ENCODE measurements at places on chromosomes 11 and 22. TPM values are rescaled to one million over a fixed set of nuclear protein-coding genes. Genes with fewer than 3 reads are reported as not detected.

GRCh38 chr11:95074792-95075563 is 8.3 kb downstream of the SRSF8 start:
- DNase-seq, result peak; percentile 72

DNA sequence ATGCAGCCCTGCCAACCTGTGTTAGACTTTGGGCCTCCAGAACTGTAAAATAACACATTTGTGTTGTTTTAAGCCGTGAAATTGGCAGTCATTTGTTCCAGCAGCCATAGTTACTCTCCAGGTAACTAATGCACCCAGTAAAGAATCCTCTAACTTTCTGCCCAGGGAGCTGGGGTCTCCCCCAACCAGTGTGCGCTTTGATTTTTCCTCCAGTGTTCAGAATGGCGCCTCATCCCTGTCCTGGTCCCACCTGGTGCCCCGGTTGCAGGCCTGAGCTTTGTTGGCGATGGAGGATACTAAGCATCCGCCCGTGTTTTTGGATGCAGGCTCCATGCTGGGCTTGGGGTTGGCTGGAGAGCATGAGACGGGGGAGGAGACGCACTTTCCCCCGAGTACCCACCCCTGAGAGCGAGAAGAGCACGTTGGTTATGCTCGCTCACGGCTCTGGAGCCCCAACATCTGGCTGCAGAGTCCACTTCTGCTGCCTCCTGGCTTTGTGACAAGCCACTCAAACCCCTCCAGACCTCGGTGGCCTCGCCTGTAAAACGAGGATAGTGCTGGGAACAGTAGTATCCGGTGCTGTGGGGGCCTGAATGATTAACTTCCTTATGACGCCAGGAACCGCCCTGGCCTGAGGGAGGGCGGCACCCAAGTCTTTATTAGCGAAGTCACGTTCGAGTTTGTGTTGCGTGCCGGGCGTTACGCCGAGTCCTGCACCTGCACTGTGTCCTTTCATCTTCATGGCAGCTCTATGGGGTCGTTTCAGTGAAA is 25.8 kb downstream of the MRGPRD start:
- DNase-seq, result peak; percentile 69

- no peak for DNase-seq
Measured at GRCh38 chr22:38187413-38188212, 6.0 kb upstream of the PLA2G6 start.

DNA sequence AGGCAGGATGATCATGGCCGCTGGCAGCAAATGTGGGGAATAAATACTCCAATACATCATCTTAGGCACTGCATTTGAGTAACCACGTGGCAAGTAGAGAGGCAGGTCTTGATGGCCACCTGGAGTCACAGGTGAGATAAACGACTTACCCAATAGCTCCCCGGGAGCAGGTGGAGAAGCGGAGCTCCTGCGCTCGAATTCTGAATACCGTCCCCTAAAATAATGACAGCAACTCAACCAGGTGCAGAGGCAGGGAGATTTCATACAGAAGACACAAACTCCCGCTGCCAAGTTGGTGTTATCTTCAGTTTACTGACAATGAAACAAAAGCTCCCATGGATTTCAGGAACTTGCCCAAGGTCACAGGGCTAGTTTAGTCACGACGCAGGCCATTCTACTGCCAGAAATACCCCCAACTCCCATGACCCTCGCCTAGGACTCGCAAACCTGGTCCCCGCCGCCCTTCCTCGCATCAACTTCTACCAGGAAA is 437 bp downstream of the SLC43A3 start:
- DNase-seq, result no peak

GRCh38 chr22:32558681-32559355 is 84.2 kb downstream of the FBXO7 start:
- DNase-seq, result peak; percentile 85

- DNase-seq, result no peak
Measured at GRCh38 chr11:95093548-95093947, 3.9 kb downstream of the ENDOD1 start.

The APOA1 gene
- not detected for total RNA-seq

All from ureter (tissue), 1 donor.